Stimulated activated CD8-positive, alpha-beta memory T cell treated with anti-CD3 and anti-CD28 coated beads, Interleukin-7, amount 100 ng/mL, for 48 hours (primary cell): ENCODE measurements at places on chromosomes 7 and 10.

- DNase-seq = no peak
Measured at GRCh38 chr10:5751601-5752253, 61.5 kb downstream of the GDI2 start.

- no peak for DNase-seq
Measured at GRCh38 chr7:55005241-55005851, 13.5 kb upstream of the EGFR start.

GRCh38 chr10:27715505-27715904 is 30.1 kb downstream of the MKX start:
- DNase-seq = no peak

GRCh38 chr7:22854158-22855048 is 31.8 kb upstream of the TOMM7 start:
- peak; percentile 67 for DNase-seq

DNA sequence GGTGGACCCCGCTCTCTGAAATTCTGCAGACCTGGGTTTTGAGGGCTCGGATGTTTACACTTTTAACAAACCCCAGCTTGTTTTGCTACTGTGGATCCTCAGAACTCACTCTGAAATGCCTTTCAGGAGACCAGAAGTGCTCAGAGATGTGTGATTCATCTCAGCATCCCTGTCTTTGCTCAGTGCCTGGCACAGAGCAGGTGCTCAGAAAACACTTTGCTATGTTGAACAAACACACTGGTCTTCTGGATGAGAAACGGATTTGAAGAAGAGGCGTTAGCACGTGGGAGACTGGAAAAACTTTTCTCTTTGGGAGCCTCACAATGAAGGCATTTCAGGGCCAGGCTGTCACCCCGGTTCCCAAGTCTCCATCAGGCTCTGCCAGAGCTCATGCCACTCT is 53.3 kb downstream of the SH3PXD2A start:
- DNase-seq = no peak

DNA sequence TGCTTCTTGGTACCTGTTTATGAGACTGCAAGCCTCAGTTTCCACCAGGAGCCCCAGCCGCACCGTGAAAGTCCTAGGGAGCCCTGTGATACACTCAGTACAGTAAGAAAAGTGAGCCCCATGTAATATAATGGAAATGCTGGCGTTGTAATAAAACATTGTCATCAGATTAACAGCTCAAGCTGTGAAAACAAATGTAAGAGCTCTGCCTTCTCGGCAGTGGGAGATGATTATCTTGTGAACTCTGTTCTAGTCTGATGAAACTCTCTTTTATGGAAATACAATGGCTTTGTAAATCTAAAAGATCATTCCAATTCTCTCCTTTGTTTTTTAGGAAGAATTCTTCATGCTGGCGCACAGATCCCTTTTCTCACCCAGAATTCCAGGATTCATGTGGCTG is 299.9 kb downstream of the ABCA13 start:
- no peak for DNase-seq

- DNase-seq = no peak
Measured at GRCh38 chr7:151392002-151392401, 17.8 kb downstream of the WDR86 start.

DNA sequence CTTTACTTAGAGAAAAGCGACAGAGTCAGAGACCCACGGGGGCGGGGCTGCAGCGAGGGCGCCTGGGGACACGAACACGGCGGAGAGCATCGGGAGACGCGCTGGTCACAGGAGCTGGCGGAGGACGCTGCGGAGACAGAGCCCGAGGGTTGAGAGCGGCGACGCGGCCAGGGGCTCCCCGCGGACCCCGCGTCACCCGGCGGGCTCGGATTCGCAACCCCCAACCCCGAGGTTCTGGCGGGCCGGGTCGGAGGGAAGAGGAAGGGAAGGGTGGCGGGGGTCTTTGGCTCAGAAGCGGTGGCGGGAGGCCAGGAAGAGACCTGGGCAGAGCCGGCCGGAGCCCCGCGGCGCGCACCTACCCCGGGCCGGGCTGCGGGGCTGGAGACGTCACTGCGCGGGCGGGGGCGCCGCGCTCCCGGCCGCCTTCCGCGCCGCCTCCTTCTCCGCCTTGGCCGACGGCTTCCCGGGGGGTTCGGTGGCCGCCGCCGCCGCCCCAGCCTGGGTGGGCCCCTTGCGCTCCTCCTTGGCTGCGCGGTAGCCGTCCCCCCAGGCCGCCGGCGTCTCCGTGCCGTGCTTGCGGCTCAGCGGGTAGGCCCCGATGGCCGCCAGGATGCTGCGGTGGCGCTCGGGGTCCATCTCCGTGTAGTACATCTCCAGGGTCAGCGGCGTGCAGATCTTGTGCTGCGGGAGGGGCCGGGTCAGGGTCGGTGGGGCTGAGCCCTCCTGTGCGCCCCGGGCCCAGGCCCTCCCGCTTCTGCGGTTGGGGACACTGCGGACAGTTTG is 11.1 kb downstream of the CALY start:
- DNase-seq = no peak

GRCh38 chr7:28988091-28988490 is 30.0 kb upstream of the TRIL start:
- no peak for DNase-seq

GRCh38 chr7:117986645-117987269 is 113.5 kb upstream of the CTTNBP2 start:
- no peak for DNase-seq

DNA sequence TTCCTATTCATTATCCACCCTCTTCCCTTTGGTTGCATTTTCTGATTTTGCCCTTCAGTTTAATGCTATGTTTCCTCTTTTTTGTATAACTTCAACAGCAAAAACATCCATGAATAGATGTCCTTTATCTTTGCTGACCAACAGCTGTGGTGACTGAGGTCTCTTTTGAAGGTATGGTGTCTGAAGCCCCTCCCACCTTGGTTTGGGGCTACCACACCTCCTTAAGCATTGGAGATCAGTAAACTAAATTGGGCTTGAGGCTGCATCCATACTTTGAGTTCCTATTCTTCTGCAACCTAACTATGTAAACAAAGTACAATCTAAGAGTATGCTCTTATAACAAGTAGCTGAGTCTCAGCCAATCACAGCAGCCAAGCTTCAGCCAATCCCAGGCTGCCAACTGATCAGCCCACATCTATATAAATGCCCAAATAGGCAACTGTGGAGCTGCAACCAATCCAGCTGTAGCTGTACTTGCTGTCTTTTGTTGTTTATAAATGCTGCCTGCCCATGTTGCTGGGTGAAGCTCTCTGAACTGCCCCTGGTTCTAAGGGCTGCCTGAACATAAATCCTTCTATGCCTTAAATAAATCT is 69.4 kb upstream of the PDLIM1 start:
- no peak for DNase-seq
